ENCODE measurements at places on chromosomes 2 and 18.

DNA sequence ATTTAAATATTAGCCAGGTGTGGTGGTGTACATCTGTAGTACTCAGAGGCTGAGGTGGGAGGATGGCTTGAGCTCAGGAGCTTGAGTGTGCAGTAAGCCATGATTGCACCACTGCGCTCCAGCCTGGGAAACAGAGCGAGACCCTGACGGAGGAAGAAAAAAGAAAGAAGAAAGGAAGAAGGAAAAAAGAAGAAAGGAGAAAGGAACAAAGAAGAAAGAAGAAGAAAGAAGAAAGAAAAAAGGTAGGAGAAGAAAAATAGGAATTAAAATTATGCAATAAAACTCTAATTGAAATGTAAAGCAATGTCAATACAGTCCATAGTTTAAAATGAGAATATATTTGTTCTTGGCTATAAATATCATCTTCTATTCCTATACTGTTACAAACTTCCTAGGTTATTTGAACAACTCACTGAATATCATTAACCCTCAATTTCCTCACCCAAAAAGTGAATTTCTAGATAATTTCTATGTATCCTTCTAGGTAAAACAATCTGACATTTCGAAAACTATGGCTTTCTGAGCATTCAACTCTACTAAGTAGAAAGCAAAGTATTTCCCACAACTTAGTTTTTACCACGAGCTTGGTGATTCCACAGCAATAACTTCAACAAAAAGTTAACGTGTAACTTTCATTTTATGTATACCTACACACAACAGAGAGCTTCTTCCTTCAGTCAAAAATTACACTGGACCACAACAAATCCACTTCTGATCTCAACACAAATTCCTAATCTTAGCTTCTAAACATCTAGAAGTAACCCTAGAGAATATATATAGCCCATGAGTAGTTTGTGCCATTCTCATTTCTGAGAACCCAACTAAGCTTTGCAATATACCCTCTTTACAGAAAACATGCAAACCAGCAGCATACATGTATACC, 19.7 kb downstream of the LPIN2 start:
- DNase-seq, result no peak

GRCh38 chr2:157364257-157364974, 38.8 kb upstream of the ERMN start:
- DNase-seq, result no peak

- DNase-seq, result no peak
These were observed 37.4 kb downstream of the SMAD2 start for GRCh38 chr18:47893047-47893446.

GRCh38 chr2:11288431-11288830, 56.0 kb downstream of the ROCK2 start:
- no peak for DNase-seq

DNA sequence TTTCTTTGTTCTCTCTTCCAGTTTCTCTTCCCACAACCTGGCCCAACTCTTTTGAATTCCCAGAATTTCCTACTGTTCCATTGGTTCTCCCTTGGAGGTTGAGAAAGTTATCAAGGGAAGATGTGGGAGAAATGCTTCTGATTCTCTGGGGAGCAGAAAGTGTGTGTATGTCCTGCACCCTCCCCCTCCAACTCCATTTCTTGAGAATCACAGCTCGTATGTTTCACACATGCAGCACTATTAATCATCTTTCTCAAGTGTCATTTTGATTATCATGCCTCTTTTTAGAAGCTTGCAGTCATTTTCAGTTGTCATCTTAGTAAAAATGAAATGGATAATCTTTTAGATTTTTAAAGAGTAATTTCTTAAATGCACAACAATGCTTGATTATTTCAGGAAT, 296.8 kb upstream of the SLC39A10 start:
- no peak for DNase-seq

DNA sequence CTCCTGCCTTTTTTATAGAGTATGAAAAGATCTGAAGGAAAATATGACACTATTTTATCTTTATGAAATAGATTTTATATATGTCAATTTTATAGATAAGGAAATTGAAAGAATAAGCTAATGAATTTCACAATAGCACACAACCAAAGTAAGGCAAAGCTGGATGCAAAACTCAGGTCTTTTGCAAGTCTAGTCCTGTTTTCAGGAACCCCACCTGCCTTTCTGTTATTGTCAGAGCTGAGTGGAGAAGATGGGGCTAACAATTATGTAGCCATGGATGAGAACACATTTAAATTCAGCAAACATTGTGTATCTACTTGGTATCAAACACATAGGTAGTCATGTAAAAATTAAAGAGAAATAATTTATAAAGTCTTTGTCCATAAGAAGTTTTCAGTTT, 161.5 kb upstream of the ZEB2 start:
- no peak for DNase-seq

DNA sequence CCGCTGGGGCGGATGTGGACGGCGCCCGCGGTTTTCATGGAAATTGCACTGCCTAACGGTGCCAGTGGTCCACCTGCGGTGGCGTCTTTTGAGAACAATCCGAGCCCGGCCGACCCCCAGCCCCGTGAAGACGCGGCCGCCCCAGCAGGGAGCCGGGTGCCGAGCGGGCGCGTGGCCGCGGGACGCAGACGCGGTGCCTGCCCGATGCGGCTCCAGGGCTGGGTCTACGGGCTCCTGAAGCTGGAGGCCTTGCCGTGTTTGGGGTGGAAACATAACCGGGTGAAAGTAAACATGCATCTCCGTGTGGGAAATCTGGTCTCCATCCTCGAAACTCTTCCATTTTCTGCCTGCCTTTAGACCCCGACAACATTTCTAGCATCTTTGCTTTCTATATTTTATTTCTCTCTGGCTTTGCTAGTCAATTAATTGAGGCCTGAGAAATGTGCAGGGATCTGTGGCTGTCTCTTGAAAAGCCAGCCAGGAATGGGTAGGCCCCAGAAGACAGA, 572 bp downstream of the INPP4A start:
- no peak for DNase-seq

DNA sequence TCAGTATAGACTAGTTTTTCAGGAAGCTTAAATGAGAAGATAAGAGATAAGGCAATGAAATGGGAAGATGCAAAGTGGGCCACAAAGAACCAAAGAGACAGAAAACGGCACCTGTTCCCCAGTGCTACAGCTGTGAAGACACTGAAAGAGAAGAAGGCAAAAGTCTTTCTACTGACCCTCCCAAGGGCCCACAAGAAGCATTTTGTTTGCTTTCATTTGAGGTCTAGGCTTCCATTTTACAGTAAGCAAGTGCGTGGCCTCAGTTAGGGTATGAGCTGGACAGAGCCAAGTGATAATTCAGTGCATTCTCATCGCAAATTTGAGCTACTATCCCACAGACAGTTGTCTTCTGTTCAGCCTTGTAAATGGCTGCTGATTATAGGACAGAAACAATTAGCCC, 53.4 kb upstream of the STK17B start:
- DNase-seq, result no peak

DNA sequence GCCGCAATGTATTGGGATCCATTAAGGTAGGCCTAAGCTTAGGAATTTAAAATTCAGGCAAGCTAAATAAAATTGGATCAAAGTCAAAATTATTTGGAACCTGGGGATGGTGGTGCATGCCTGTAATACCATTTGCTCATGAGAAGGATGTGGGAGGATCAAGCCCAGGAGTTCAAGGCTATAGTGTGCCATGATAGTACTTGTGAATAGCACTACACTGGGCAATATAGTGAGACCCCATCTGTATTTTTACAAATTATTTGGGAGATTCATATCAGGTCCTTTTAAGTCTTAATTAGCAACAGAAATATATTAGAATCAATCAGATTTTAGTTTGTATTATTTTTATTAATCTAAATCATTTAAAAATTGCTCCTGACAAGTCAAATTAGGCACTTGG, 39.8 kb upstream of the TLK1 start:
- no peak for DNase-seq

DNA sequence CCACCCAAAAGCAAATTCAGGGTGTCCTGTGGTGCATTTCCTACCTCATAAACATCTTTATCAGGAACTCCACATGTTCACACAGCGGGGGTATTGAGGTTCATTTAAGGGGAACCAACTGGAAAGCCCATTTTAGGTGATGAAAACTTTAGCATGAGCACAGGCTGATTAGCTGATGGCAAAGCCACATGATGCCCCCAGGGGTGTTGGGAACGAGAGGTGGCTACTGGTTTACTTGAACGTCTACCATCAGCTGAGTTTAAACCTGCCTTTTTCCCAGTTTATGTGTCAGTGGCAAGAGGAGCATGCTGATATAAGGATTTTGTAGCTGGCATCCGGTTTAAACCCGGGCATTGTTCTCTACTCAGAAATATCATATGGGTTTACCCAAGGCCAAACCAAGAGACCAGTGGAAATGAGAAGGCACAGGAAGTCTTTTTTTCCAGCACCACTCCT, 54.5 kb upstream of the UPP2 start:
- no peak for DNase-seq

All from NCI-H1417 treated with DMSO at 0.1 percent for 48 hours (cell line).